NCI-H2081 treated with DMSO at 0.1 percent for 48 hours (cell line): ENCODE measurements at places on chromosomes 2 and 18.

DNA sequence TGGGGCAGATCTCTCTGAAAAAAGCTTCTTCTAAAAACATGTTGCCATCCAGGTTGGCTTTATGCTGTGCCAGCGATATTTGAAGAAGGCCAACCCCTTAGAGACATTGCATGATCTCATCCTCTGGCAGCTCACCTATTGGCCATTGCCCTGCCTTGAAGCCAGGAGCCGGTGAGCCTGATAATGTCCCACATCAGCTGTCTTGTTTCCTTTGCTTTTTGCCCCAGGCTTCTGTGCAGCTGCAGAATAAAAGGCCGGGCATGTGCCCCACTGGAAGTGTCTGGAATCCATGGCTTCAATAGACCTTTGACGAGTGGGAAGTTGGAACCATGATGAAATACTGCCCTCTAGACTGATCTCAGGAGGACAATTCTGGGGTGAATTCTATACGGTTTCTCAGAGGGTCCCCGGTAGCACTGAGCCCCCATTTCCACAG lies 523.5 kb upstream of the ZEB2 start:
- DNase-seq: no peak

DNA sequence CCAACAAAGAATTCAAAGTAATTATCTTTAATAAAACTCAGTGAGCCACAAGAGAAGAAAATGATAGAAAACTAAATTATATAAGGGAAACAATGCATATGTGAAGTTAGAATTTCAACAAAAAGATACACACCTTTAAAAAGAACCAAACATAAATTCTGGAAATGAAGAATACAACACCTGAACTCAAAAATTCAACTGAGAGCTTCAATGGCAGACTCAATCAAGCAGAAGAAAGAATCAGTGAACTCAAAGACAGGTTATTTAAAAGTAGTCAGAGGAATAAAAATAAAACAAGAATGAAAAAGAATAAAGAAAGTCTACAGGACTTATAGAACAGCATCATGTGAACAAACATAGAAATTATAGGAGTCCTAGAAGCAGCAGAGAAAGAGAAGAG lies 73.4 kb downstream of the L3MBTL4 start:
- DNase-seq: no peak

GRCh38 chr2:144267239-144267638 lies 252.7 kb downstream of the ZEB2 start:
- no peak for DNase-seq

GRCh38 chr2:129091620-129092019 lies 773.0 kb upstream of the HS6ST1 start:
- no peak for DNase-seq

GRCh38 chr18:8793445-8794155 lies 88.2 kb downstream of the MTCL1 start:
- DNase-seq: no peak

DNA sequence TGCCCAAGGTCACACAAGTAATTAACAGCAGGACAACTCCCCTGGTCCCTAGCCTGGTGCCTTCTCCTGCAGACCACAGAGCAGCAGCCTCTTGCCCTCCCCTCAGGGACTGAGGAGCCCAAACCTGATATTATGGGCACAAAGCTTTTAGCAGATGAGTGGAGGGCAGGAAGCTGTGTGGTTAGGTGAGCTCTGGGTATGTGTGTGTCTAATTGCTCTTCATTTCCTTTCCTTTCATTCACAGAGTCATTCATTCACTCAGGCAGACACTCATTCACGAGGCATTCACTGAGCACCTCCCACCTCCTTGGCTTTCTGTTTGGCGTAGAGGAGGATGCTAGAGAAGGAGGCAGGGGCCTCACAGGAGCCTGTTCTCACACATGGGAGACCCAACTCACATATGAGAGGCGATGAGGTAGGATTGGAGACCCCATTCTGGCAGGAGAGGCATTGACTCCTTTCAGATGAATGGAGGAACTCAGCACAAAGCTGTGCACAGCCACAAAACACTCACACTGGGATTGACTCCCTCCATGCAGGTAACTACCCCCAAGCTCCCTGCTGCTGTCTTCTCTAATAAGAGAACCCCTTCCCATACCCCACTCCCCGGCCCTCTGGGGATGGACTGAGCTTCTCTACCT lies 306.8 kb upstream of the SKOR2 start:
- no peak for DNase-seq

- DNase-seq: no peak
Observed at GRCh38 chr2:214310319-214310718, 100.5 kb upstream of the VWC2L start.

DNA sequence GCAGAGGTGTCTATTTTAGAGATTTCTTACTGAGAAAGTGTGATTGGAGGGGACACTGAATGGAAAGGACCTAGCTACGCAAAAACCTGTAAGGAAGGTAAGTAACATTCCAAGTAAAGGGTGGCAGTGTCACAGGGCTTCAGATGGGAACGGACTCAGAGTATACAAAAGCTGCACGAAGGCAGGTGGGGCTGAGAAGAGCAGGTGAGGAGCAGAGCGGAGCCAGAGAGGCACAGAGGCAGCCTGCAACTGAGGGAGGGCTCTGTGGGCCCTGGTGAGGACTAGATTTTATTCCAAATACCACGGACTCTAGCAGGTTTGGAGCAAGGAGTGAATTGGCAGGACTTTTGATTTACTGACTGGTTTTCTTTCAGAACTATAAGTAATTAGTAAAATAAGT lies 331.3 kb upstream of the PKDCC start:
- DNase-seq: peak; percentile 13

GRCh38 chr2:27086724-27087593 lies at the start of gene KHK:
Gene KHK, plus strand, starts transcription at chr2:27086772. Its CDS starts 488 bp downstream, at chr2:27087260.
- DNase-seq: no peak

DNA sequence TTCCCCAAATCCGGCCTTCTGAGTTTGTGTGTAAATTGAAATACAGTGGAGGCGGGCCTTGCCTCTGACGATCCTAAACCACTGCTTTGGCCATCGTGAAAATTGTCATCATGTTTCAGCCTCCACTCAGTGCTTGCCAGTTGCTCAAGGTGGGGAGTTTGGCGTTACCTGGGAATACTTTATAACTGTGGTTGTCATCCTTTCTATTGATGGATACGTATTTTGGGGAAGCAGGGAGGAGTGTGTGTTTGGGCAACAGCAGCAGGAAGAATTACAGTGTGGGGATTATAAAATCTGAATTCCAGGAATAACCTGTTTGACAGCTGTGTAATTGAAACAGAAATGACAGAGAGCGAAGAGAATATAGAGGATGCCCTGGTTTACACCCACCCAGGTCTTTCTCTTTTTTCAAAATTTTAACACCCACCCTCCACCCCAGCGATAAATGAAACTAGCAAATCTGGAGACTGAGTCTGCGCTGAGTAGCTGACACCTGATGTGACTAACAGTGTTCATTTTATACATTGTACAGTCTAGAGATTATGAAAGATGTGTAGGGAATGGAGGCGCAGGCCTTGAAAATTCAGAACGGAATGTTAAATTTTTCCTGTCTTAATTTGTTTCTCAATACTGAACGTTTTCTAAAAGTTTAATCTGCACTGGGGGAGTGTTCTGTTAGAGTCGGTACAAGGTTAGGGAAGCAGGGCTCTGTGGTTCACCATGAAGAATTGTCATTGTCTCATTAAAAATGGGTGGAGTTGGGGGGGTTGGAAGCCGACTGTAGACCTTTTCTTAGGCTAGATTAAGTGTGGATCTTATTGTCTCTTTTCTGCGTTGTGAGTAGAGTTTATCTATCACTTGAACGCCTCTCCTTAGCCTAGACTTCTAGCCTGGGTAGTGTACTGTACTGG lies 1.6 kb downstream of the MAP4K4 start:
- DNase-seq: no peak
